Fibroblast of skin of right biceps (primary cell): ENCODE measurements at places on chromosomes 12 and 14.
A peak's percentile ranks its signal among the peaks of the same experiment; 100 is the strongest.

DNA sequence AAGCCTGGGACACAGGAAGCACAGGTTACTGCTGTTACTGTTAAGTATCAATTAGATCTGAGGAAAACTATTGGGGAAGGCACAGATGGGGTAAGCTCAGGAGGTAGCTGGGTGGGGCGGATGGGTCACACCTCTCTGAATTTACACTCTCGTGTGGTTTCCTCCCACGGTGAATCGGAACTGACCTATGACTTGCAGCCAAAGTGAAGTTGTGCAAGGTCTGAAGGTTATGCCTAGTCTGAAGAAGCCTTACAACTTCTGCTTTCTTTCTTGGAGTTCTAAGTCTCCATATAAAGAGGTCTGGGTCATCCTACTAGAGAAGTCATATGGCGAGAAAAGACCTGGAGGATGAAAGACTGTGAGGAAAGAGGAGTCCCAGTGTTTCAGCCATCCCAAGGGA lies 25.6 kb upstream of the GPATCH2L start:
- no peak for DNase-seq

- DNase-seq = no peak
Observed at GRCh38 chr14:62759796-62760195, 285.5 kb downstream of the KCNH5 start.

- DNase-seq = peak; percentile 55
Observed at GRCh38 chr12:93135286-93136239, 206.5 kb upstream of the EEA1 start.

DNA sequence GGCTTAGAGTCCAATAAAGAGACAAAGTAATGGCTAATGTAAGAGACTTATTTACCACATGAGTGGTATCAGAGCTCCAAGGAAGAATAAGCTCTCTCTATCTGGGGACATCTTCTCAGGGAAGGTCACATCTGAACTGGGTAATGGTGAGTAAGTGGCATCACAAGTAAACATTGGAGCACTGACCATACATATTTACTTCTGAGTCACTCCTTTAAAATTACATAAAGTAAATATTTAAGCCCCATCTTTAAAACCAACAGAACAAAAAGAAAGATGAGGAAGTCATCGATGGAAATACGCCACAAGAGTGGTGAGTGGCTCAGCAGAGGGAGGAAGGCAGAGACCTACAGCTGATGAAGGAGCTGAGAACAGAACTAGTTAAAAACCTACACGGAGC lies 159.9 kb downstream of the DUSP6 start:
- DNase-seq = no peak

GRCh38 chr12:88451205-88451604 lies 129.1 kb downstream of the KITLG start:
- peak; percentile 51 for DNase-seq

DNA sequence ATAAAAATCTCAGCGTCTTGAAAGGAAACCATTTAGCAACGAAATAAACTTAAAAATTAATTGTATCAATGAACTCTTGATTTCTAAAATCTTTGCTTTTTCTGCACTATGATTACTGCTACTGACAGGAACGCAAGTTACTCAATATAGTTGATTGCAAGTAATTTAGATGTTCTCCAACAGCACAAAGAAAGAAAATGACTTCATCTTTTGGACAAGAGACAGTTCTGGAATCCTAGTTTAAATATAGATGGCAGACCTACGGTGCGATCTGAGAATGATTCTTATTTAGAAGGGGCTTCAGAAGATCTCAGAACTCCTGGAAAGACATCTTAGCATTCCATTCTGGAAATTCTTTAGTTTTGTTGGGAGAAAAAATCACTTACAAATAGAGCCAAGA lies 1.4 kb upstream of the SUDS3 start:
- DNase-seq = peak; percentile 35
